ENCODE measurements at places on chromosomes 7 and 10.

- DNase-seq = no peak
Observed at GRCh38 chr7:44489955-44490350, 505 bp downstream of the NUDCD3 start.

GRCh38 chr10:114499630-114500190 lies 95.4 kb upstream of the AFAP1L2 start:
- peak; percentile 58 for DNase-seq

DNA sequence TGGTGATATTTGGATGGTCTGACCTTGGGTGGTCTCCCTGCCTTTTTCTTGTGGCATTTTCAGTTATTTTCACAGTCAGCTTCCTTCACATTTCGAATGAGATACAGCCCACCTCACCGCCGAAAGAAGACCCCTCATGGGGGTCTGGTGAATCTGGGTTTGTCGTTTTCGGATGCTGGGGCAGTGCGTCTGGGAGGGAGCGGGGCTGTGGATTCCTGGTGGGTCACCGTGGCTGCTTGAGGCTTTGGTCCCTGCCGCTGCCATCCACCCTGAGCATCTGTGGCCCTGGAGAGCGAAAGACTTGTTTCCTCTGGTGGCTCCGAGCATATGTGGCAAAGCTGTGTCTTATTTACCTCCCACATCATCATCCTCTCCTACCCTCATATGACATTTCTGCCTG lies 43.1 kb downstream of the LHPP start:
- DNase-seq = no peak

DNA sequence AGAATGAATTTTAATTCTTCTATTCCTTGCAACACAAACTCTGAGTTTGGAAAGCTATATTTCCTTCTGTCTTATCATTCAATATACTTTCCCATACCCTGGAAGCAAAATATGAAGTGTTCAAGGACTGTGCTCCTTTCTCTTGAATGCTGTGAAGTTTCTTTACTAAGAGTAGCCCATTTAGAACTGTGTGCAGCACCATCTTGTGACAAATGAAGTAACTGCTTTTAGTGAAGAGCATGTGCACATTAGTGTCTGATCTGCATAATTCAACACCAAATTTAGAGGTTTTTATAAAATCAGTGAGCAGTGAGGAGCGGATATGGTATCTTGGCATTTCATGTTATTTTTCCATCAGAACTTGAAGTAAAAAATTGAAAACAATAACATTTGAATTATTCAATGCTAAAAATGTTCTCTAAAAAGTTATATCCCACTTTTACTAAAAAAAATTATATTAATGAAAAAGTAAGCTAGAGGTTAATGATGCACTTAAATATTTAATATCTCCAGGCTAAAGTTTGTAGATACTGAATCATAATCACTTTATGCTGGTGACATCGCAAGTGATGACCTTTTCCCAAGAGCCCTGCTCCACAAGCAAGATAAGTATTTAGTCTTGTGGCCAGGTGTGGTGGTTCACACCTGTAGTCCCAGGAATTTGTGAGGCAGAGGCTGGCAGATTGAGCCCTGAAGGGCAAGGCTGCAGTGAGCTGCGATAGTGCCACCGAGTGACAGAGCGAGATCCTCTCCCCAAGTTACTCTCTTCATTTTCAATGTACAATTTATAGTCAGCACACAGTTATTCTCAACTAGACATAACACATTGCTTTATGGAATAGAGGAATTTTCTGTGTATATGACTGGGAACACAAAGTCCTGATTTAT lies 108.8 kb upstream of the PCLO start:
- peak; percentile 21 for DNase-seq

- DNase-seq = no peak
Observed at GRCh38 chr7:28481091-28481926, 69.0 kb downstream of the CREB5 start.

DNA sequence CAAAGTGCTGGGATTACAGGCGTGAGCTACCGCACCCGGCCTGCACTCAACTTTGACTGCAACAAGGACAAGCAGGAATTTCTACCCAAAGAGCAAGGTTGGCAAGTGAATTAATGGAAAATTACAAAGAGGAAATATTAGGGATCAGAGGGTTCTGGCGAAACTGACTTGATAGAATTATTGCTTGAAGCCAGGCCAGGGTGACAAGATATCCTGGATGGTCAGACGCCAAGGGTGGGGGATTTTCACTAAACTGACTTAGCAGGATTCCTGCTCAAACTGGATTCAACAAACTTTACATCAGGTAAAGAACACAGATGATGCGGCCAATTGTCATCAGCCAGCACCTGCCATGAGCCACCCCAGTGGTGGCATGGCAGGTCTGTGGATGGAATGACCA lies 603.6 kb upstream of the MGMT start:
- DNase-seq = no peak

- DNase-seq = no peak
Observed at GRCh38 chr7:132256721-132257212, 319.5 kb downstream of the PLXNA4 start.

DNA sequence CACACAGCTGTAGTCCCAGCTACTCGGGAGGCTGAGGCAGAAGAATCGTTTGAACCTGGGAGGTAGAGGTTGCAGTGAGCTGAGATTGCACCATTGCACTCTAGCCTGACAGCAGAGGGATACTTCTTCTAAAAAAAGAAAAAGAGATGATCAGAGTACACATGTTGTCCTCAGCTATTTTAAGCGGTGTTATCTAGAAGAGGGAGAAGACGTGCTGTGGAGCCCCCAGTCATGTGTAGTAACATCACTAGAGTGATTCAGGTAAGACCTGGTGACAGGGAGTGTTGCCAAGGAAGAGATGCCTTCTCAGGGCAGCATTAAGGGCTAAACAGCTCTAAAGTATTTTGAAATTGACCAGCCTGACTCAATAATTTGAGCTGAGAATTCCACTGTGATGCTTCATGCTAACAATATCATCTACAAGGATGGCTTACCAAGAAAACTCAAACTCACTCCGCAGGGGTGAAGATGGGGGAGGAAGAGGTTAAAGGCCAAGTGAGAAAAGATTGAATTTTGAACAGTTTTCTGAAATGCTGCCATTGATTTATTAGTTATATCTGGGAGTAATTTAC lies 97.4 kb downstream of the KLF6 start:
- DNase-seq = no peak

- no peak for DNase-seq
Observed at GRCh38 chr7:155188357-155188756, 109.3 kb upstream of the INSIG1 start.

DNA sequence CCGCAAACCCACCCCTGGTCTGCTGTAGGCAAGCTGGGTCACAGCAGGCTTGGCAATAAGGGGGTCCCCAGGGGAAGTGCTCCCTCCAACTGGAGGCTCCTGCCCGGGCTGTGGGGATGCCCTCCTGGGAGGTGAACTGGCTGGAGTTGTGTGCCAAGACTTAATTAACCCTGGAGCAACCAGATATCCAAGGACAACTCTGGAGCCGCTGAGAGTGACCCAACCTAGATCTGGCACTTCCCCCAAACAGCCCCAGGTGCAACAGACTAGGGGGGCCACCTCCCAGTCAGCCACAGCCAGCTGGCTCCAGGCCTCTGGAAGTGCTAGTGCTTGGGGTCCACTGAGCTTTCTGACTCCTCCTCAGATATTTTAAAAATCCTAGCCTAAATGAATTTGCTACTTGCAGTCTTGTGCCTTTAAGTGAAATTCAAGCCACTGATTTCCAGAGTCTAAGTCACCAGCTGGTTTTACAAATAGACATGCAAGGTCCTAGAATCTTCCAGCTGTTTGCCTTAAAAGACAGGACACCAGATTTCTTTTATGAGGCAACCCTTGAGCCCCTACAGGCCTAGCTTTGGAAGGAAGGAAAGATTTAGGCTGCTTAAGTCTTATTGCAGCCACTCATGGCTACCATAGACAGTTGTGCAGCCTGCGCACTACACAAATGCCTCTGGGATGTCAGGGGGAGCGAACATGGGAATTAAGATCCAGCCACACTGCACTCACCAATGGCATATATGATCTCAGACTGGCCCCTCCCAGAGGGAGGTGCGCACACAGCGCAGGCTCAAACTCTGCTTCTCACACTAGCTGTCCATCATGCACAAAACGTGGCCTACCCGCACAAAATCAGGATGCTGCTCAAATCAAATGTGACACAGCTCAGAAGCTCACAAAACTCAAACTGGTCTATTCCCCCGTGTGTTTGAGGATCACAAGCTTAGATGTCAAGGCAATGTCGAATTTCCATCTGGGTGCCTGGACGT lies 42.6 kb upstream of the MYL10 start:
- no peak for DNase-seq

DNA sequence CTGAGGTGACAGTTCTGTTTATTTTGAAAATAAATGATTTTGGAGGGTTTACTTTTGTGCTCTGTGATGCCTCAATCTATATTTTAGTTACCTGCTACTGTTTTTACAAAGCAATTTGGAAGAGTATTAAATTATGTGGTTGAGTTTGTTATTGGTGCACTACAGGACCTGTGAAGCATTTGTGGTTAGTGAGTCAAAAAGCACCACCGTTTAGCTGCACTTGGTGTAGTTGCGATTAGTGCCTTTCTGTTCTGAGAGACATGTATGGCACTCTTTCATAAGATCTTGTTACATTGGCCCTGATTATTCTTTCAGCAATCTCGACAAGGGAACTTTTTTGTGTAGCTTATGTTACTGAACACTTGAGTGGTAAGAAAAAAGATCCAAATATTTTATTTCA lies 132.2 kb downstream of the BBS9 start:
- DNase-seq = no peak

DNA sequence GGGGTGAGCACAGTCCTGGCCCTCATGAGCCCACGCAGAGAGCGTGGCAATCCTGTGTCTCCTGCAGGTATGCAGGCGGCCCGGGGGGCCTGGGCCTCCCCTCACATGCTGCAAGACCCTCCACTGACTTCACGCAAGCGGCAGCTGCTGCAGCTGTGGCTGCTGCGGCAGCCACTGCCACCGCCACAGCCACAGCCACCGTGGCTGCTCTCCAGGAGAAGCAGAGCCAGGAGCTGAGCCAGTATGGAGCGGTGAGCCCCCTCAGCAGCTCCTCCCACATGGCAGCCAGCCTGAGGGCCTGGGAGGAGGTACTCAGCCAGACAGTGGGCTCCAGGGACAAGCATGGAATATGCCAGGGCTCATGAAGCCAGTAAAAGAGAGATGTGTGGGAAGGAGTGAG lies 8.7 kb downstream of the ZMIZ2 start:
- no peak for DNase-seq

GRCh38 chr7:48058990-48059389 lies 23.6 kb downstream of the C7orf57 start:
- DNase-seq = no peak

DNA sequence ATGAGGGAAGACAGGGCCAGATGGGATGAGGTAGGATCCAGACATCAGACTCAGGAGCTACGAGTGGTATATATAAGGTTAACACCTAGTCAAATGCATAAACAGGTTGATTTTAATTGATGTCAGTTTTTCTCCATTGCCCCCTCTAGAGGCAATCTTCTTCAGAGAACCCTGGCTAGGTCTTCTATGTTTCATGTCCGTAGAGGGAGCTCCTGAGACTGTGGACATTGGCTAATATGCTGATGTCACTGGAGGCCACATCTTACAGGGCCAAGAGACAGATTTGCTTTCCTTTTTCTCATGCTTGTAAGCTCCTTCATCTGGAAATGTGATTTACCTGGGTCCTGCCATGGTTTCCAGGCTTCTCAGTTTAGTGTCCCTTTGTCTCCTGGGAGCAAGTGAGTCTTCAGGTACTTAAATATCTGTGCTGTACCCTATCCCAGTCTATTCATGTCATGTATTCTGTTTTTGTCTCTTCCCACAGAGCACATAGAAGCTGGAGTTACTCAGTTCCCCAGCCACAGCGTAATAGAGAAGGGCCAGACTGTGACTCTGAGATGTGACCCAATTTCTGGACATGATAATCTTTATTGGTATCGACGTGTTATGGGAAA lies 161.6 kb upstream of the PRSS1 start:
- peak; percentile 82 for DNase-seq

DNA sequence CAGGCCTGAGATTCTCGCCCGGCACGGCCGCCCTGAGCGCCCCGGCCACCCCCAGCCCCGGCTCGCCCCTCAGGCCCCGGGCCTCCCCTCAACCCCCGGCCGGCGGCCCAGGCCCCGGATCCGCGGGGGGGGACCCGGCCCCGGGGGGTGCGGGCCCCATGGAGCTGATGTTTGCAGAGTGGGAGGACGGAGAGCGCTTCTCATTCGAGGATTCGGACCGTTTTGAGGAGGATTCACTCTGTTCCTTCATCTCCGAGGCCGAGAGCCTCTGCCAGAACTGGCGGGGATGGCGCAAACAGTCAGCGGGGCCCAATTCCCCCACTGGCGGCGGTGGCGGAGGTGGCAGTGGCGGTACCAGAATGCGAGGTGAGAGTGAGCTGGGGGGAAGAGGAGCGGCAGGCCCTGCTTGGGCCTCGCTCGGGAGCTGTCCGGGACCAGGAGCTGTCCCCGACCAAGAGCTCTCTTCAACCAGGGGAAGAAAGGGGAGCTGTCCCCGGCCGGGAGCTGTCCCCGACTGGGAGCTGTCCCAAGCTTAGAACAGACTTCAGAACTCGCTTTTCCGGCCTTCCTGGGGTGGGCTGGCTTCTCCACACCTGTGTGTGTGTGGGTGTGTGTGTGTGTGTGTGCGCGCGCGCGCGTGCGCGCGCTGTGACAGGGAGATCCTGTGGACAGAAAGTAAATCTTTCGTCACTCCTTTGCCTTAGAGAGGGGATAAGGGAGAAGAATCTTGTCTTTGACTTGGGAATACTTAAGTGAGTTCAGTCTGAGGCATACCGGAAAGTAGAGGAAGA lies 510 bp downstream of the ZSWIM8 start:
- DNase-seq = peak; percentile 87

GRCh38 chr10:89580243-89580642 lies 44.8 kb upstream of the SLC16A12 start:
- no peak for DNase-seq

- no peak for DNase-seq
Observed at GRCh38 chr7:103680161-103681144, 234.4 kb upstream of the SLC26A5 start.

DNA sequence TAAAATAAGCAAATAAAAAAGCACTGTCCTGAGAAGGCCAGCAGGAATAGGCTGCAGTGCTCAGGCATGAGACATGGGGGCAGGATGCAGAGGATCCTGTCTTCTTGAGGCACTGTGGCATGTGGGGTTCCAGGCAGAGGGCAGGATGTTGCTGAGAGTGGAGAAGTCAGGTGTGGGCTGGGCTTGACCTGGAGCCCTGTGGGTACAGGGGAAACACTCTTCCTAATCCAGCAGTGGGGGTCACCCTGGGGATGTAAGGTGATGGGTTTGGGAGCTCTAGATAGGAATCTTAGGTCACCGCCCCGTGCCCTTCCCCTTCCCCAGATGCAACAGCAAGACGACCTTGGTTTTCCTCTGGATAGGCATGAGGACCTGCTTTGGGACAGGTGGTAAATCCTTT lies 13.6 kb downstream of the SUMF2 start:
- DNase-seq = no peak

- DNase-seq = no peak
Observed at GRCh38 chr7:71665716-71666115, 533.8 kb downstream of the GALNT17 start.

GRCh38 chr7:98760201-98760651 lies 109.6 kb downstream of the TMEM130 start:
- no peak for DNase-seq

GRCh38 chr10:92291616-92291865 lies 574 bp downstream of the MARCHF5 start:
- no peak for DNase-seq

All from T47D (cell line).